Naive thymus-derived CD4-positive, alpha-beta T cell (primary cell): ENCODE measurements at places on chromosomes 5 and 9.

GRCh38 chr5:75818661-75819060 is 101.4 kb upstream of the POC5 start:
- H3K4me1 ChIP-seq: no peaks in the 10 kb centered on the region
- DNase-seq: no peak
- no peaks in the 10 kb centered on the region for H3K27me3 ChIP-seq
- H3K27ac ChIP-seq: no peak overlapping the region
- no peaks in the 10 kb centered on the region for H3K36me3 ChIP-seq
- no peak overlapping the region for H3K4me3 ChIP-seq

GRCh38 chr5:96649681-96650540 is 12.3 kb upstream of the CAST start:
- no peak overlapping the region for H3K4me3 ChIP-seq
- H3K4me1 ChIP-seq: no peaks in the 10 kb centered on the region
- H3K27ac ChIP-seq: no peak overlapping the region
- H3K36me3 ChIP-seq: no peaks in the 10 kb centered on the region
- DNase-seq: no peak

- no peaks in the 10 kb centered on the region for H3K4me1 ChIP-seq
- H3K27me3 ChIP-seq: no peaks in the 10 kb centered on the region
- H3K27ac ChIP-seq: no peak overlapping the region
- no peak for DNase-seq
- no peak overlapping the region for H3K4me3 ChIP-seq
Observed at GRCh38 chr9:127200106-127200862, 64.3 kb upstream of the GARNL3 start.

DNA sequence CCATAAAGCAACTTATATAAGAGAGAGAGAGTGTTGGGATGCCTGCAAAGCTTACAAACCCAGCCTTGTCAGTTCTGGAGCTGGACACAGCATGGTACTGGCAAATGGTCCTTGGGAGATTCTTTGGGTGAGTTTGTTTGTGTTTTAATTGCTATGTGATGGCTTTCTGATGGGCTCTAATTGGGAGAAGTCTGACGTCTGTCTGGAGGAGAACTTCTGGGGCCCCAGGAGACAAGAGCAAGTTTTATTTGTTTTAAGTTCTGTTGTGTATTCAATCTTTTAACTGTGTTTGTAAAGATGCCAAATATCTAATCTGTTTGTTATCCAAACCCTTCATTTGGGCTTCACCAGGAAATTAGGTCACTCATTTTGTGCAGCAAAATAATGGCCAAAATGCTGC is 50.3 kb upstream of the AFAP1L1 start:
- H3K4me1 ChIP-seq: no peaks in the 10 kb centered on the region
- H3K4me3 ChIP-seq: no peak overlapping the region
- no peak for DNase-seq
- no peaks in the 10 kb centered on the region for H3K27me3 ChIP-seq
- no peak overlapping the region for H3K27ac ChIP-seq

DNA sequence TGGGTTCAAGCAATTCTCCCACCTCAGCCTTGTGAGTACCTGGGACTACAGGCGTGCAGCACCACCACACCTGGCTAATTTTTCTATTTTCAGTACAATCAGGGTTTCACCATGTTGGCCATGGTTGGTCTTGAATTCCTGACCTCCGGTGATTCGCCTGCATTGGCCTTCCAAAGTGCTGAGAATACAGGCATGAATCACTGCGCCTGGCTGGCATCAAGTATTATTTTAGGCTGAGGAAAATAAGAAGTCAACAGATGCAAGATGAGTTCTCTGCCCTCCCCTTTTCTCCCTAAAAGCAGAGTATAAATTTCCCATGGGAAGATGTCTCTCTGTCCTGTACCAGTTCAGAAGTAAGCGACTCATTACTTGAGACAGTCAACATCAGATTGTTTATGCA is 71.5 kb downstream of the ELAVL2 start:
- H3K4me3 ChIP-seq: no peak overlapping the region
- no peak overlapping the region for H3K27ac ChIP-seq
- DNase-seq: no peak
- no peaks in the 10 kb centered on the region for H3K4me1 ChIP-seq
- H3K27me3 ChIP-seq: no peaks in the 10 kb centered on the region

DNA sequence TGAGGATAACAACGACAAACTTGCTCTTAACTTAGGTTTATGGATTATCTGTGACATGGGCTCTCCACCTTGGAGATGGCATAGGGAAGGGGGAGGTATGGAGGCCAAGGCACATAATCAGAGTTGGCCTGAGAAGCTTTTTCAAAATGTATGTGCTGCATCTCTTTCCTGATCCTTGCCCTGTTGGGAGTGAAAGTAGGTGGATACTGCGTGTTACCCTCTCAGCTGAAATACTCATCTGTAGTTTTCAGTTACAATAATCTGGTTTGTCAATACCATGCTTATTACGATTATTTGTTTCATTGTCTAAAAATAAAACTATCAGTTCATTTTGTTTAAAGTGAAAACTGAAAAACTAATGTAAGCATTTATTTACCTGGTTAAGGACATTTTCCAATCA is 86.7 kb downstream of the SLC44A1 start:
- H3K4me3 ChIP-seq: no peak overlapping the region
- H3K4me1 ChIP-seq: no peaks in the 10 kb centered on the region
- no peak overlapping the region for H3K27ac ChIP-seq
- H3K36me3 ChIP-seq: no peaks in the 10 kb centered on the region

- no peak overlapping the region for H3K27ac ChIP-seq
- H3K36me3 ChIP-seq: no peaks in the 10 kb centered on the region
- H3K27me3 ChIP-seq: no peaks in the 10 kb centered on the region
Observed at GRCh38 chr9:91017245-91017644, 215.6 kb downstream of the SYK start.

DNA sequence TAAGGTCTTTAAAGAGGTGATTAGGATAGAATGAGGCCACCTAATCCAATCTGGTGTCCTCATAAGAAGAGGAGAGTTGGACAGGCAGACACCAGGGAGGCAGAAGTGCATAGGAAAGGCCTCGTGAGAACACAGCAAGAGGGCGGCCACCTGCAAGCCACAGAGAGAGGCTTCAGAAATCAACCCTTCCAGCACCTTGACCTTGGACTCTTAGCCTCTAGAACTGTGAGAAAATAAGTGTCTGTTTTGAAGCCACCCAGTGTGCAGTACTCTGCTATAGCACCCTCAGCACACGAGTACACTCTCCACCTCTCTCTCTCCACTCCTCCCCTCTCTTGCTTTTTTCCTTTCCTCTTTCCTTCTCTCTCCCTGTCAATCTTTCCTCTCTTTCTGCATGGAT is 26.8 kb downstream of the NIPAL4 start:
- H3K27ac ChIP-seq: no peak overlapping the region
- no peak overlapping the region for H3K4me3 ChIP-seq
- H3K36me3 ChIP-seq: no peaks in the 10 kb centered on the region
- no peak for DNase-seq
- no peaks in the 10 kb centered on the region for H3K4me1 ChIP-seq
- no peaks in the 10 kb centered on the region for H3K27me3 ChIP-seq

GRCh38 chr5:41747708-41748107 is 122.5 kb downstream of the OXCT1 start:
- no peaks in the 10 kb centered on the region for H3K27me3 ChIP-seq
- H3K27ac ChIP-seq: no peak overlapping the region
- DNase-seq: no peak
- H3K4me3 ChIP-seq: no peak overlapping the region
- no peaks in the 10 kb centered on the region for H3K4me1 ChIP-seq
- no peaks in the 10 kb centered on the region for H3K36me3 ChIP-seq

GRCh38 chr5:164091836-164092235 is 586.4 kb downstream of the MAT2B start:
- DNase-seq: no peak
- H3K4me1 ChIP-seq: no peaks in the 10 kb centered on the region
- no peaks in the 10 kb centered on the region for H3K36me3 ChIP-seq
- no peak overlapping the region for H3K4me3 ChIP-seq
- H3K27me3 ChIP-seq: no peaks in the 10 kb centered on the region

DNA sequence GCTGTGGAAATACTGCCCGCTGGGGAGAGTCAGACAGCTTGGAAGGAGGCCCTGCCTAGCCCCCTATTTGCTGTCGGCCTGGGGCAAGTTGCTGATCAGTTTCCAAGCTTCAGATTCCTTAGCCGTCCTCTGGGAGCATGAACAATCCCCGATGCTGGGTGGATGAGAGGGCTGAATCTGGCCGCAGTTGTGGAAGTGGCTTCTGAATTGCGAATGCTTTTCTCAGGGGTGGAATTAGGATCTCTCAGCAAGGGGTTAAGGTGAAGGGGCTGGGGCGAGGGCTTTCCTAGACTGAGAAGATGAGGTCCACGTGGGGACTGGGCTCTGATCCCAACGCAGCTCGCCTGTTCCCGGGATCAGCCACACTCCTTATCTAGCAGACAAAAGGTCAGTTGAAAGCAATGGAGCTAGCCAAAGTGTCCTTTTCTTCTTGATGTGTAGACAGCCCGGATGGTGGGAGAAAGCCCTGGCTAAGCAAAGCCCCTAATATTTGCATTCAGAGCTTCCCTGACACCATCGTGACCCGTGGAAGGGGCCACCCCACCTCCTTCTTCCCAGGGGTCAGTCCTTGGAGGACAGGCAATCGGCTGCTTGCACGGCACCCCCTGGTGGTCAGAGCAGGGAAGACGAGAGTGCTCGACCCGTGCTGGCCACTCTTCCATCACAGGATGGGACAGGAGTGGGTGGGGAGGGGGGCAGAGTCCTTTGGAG is 54.9 kb downstream of the COL15A1 start:
- DNase-seq: peak; percentile 23
- no peak overlapping the region for H3K27ac ChIP-seq
- no peaks in the 10 kb centered on the region for H3K36me3 ChIP-seq
- H3K27me3 ChIP-seq: no peaks in the 10 kb centered on the region
- H3K4me3 ChIP-seq: no peak overlapping the region

DNA sequence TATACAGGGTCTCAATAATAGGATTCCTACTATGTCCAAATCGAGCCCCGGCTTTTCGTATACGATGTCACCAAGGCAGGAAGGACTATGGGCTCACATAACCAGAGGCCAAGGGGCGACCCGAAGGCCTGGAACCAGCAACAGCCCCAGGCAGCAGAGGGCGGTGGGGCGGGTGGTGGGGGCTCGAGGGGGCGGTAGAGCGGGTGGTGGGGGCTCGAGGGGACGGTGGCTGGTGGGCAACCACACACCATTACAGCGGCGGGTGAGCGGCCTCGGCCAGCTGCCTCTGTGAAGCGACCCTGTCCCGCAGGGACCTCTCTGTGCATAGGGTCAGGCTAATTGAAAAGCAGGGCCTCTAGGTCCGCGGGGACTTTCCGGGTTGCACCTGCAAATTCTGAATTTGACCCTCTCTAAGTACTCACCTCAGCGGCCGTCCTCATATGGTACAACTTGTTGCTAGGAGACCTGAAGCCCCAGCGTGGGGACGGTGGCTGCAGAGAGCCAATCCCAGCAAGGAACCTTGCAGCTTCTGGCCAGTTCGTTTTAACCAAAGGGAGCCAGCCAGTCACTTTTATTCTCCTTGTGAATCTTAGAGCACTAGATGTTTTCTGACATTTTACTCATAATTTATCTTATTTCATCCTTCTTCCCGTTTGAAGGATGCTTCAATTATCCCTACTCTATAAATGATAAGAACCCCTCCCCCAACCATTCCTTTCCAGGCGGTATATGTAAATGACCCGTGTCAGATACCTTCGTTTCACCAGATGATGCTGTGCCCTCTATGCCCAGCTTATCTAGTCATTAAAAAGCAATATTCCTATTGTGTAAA is at the start of gene NME5:
Gene NME5, minus strand, starts transcription at position 480 of the 832 bp plus-strand sequence. CDS start 648 bp downstream, outside the sequence.
- H3K27ac ChIP-seq: no peak within 1 kb of the TSS
- H3K36me3 ChIP-seq: no peaks in the 10 kb centered on the region
- no peak for DNase-seq

DNA sequence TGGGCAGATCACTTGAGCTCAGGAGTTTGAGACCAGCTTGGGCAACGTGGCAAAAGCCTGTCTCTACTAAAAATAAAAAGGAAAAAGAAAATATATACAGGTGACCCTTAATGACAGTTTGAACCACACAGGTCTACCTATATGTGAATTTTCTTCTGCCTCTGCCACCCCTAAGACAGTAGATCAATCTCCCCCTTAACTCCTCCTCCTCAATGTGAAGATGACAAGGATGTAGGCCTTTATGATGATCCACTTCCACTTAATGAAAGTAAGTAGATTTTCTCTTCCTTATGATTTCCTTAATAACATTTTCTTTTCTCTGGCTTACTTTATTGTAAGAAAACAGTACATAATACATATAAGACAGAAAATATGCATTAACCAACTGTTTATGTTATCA is 3.4 kb downstream of the AKNA start:
- H3K4me1 ChIP-seq: peaks cover 75% of the 10 kb centered on the region
- peak overlapping the region; percentile 87 for H3K27ac ChIP-seq
- H3K4me3 ChIP-seq: peak overlapping the region; percentile 59
- DNase-seq: no peak
- H3K27me3 ChIP-seq: no peaks in the 10 kb centered on the region

- no peaks in the 10 kb centered on the region for H3K4me1 ChIP-seq
- H3K27ac ChIP-seq: no peak overlapping the region
- H3K27me3 ChIP-seq: no peaks in the 10 kb centered on the region
- no peaks in the 10 kb centered on the region for H3K36me3 ChIP-seq
- DNase-seq: no peak
- no peak overlapping the region for H3K4me3 ChIP-seq
Observed at GRCh38 chr5:30100148-30100713, 1093.3 kb upstream of the CDH6 start.

DNA sequence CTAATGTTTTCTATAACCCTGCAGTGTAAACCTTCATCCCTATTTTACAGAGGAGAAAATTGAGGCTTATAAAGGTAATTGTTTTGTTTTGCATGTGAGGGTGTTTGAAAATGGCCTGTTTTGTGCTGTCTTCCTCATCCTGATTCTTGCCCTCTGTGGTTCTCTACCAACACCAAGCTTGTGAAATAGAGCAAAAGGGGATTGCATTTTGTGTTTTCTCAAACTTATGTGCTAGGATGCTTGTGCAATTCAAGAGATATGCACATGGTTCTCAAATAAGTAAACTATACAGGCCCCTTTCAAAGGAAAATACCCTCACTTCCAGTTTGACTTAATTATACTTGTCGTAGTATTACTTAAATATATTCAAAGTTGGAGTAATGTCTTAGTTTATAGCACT is 17.2 kb downstream of the PAM start:
- no peaks in the 10 kb centered on the region for H3K27me3 ChIP-seq
- DNase-seq: no peak
- H3K4me1 ChIP-seq: no peaks in the 10 kb centered on the region
- H3K4me3 ChIP-seq: no peak overlapping the region
- no peaks in the 10 kb centered on the region for H3K36me3 ChIP-seq
- no peak overlapping the region for H3K27ac ChIP-seq

- no peaks in the 10 kb centered on the region for H3K4me1 ChIP-seq
- no peaks in the 10 kb centered on the region for H3K36me3 ChIP-seq
- no peak overlapping the region for H3K4me3 ChIP-seq
- H3K27me3 ChIP-seq: no peaks in the 10 kb centered on the region
- H3K27ac ChIP-seq: no peak overlapping the region
Observed at GRCh38 chr9:38057416-38058195, 11.4 kb downstream of the SHB start.
